ENCODE measurements at places on chromosomes 1 and 21.
A peak's percentile ranks its signal among the peaks of the same experiment; 100 is the strongest.

GRCh38 chr21:40844935-40845334 lies 2.0 kb downstream of the DSCAM start:
- DNase-seq = no peak

- peak; percentile 17 for DNase-seq
Observed at GRCh38 chr1:241817331-241817792, 30.6 kb upstream of the EXO1 start.

DNA sequence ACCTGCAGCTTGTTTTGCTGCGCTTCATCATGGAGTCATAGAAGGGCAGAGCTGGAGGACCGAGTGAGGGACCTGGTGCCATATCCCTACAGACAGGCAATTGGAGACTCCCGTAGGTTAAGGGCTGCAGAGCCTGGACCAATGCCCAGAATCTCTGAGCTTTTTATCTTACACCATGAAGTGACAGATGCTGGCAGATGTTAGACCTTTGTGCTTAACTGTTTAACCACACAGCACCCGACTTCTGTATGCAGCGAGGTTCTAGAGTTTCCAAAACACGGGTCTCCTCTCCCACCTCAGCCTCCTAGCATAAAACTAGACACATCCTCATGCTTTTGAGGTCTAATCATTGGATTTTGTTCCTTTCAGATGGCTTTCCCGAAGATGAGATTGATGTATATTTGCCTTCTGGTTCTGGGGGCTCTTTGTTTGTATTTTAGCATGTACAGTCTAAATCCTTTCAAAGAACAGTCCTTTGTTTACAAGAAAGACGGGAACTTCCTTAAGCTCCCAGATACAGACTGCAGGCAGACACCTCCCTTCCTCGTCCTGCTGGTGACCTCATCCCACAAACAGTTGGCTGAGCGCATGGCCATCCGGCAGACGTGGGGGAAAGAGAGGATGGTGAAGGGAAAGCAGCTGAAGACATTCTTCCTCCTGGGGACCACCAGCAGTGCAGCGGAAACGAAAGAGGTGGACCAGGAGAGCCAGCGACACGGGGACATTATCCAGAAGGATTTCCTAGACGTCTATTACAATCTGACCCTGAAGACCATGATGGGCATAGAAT lies 47.6 kb downstream of the B3GALT5 start:
- peak; percentile 59 for DNase-seq

- DNase-seq = no peak
Observed at GRCh38 chr1:198797656-198798055, 158.8 kb downstream of the PTPRC start.

DNA sequence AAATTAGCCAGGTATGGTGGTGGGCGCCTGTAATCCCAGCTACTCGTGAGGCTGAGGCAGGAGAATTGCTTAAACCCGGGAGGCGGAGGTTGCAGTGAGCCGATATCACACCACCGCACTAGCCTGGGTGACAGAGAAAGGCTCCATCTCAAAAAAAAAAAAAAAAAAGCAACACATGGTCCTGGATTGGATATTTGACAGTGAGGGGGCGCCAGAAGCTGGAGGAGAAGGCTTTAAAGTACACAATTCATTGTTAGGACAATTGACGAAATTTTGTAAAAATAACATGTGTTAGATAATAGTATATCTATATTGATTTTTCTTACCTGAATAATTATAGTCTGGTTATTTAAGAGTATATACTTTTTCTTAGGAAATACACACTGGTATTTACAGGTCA lies 50.2 kb upstream of the USP25 start:
- DNase-seq = no peak

- peak; percentile 57 for DNase-seq
Observed at GRCh38 chr1:71031426-71031825, 16.2 kb downstream of the PTGER3 start.

GRCh38 chr1:58149271-58149812 lies 397.2 kb downstream of the OMA1 start:
- DNase-seq = no peak

- no peak for DNase-seq
Observed at GRCh38 chr1:109307274-109308021, 637 bp upstream of the MYBPHL start.

DNA sequence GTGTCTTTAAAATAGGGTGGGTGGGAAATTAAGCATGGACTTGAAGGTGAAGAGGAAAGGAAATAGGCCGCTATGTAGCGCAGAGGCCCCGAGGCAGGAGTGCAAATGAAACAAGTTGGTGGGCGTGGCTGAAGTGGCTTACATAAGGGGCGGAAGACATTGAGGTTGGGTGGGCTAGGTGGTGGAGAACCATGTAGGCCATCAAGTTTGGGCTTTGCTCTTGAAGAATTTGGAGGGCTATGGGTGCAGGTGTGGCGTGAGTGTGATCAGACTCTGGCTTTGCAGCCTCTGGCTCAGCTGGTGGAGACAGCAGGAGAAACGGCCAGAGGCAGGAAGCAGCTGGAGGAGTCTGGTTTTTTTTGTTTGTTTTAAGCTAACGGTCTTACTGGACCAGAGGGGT lies 6.7 kb downstream of the SLFNL1 start:
- DNase-seq = no peak

DNA sequence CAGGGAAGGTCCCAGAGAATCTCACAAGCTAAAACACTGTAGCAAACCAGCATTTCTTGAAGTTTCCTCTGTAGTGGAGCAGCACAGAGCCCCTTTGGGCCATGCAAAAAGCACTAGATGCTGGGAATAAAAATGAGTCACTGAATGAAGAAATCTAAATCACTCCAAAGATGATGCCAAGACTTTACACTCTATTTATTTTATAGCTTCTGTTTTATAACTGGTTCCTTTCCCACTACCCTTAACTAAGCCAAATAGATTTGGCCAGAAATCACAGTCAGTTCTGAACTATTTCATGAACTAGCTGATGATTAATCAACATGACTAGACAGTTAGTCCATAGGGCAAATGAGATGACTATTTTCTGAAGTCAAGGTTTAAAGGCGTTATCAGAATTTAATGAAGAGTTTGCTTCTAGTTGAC lies 89.5 kb downstream of the SCMH1 start:
- DNase-seq = peak; percentile 83

GRCh38 chr1:205477759-205478247 lies 22.0 kb upstream of the BLACAT1 start:
- peak; percentile 17 for DNase-seq

DNA sequence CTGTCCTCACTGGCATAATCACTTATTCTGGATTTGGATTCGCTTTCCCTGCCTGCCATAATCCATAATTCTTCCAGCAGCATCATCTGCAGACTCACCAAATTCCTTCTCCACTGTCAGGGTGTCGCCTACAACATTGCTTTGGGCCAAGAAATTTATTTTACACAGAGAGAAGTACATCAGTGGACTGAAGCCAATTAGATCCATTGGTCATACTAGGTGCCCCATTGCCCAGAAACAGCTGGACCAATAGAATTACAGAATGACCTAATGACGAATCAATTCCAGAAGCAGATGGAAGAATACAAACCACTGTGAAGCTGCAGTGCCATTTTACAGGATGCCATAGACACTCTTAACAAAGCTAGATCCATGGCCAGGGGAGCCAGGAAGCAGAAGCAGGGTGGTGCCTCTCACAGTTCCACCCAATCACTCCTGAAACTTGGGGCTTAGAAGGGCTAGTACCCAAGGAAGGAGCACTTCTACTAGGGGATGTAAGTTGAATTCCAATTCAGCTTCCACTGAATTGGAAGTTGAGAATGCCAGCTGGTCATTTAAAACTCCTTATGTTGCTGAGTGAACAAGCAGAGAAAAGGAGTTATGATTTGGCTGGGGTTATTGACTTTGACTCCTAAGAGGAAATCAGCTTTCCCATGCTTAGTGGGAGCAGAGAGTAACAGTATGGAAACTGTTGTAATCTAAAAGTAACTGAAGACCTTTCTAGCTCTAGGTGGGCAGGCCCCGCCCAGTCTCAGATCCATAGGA lies 44.0 kb downstream of the EDN2 start:
- no peak for DNase-seq

GRCh38 chr1:220300442-220301121 lies 28.3 kb upstream of the RAB3GAP2 start:
- peak; percentile 71 for DNase-seq

All from GM04504 (cell line).